ENCODE measurements at places on chromosomes 12 and 14.

DNA sequence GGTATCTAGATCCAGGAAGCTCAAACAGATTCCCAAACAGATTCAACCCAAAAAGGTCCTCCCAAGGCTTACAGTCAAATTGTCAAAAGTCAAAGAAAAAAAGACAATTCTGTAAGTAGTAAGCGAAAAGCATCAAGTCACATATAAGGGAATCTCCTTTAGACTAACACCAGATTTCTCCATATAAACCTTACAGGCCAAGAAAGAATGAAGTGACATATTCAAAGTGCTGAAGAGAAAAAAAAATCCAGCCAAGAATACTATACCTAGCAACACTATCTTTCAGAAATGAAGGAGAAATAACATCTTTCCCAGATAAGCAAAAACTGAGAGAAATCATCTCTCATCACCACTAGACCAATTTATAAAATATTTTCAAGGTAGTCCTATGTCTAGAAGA lies 79.6 kb upstream of the LGR5 start:
- DNase-seq = no peak

DNA sequence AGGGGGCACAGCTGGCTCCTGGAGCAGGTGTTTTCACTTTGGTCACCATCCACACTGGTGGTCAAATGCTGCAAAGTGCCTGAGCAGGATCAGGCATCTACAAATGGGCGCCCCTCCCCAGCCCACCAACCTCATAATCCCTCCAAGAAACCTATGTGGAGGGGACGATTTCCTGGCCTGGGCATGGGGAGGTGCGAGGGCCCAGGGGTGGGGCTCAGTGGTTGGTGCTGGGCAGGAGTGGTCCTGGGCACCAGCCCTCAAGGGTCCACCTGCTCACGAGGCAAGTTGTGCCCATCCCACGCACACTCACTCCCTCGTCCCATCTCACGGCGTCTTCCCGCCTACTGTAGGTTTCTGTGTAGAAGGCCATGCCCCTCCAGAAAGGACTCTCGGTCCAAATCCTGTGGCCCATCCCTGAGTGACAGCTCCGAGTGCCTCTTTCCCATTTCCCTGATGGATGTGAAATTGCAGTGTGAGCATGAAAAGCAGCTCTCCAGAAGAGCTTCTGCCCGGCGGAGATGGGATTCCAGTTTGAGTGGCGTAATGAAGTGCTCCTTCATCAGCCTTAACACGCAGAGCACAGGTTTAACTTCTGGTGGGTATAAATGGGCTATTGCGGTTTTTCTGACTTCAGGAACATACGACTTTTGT lies 36.9 kb downstream of the SLC15A4 start:
- no peak for DNase-seq

DNA sequence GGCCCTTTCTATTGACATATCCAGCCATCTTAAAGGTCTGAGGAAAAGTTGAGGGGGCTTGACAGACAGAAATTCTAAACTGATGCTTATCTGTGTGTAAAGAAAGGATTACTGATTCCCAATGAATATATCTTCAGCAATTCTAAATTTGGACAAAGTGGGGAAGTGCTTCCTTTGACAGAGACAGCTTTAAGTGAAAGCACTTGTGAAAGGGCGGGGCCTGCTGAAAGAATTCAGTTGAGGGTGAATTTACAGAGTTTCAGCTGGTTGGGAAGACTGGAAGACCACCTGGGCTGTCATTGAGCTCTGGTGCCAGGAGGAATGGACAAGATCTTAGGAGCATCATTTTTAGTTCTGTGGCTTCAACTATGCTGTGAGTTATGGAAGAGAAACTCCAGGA lies 412.5 kb upstream of the OR4E1 start:
- no peak for DNase-seq

GRCh38 chr12:6966351-6966750 lies 4.1 kb downstream of the PHB2 start:
- no peak for DNase-seq

GRCh38 chr14:68263563-68264259 lies 444.1 kb downstream of the RAD51B start:
- DNase-seq = no peak

DNA sequence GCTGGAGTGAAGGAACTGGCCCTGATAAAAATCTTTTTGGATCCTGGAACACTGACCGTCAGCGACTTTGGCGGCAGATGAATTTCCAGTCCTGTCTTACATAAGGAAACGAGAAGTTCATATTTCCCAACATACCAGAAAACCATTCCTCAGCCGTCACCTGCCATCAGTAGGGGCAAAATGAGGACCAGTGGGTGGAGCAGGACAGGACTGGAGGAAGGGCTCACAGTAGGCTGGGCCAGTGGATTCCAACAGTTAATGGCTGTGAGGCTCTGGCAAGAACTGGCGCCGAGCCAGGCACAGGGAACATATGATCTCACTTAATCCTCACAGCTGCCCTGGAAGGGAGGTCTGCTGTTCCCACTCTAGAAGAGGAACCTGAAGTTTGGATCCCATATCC lies 67.2 kb upstream of the FAM181A start:
- no peak for DNase-seq

DNA sequence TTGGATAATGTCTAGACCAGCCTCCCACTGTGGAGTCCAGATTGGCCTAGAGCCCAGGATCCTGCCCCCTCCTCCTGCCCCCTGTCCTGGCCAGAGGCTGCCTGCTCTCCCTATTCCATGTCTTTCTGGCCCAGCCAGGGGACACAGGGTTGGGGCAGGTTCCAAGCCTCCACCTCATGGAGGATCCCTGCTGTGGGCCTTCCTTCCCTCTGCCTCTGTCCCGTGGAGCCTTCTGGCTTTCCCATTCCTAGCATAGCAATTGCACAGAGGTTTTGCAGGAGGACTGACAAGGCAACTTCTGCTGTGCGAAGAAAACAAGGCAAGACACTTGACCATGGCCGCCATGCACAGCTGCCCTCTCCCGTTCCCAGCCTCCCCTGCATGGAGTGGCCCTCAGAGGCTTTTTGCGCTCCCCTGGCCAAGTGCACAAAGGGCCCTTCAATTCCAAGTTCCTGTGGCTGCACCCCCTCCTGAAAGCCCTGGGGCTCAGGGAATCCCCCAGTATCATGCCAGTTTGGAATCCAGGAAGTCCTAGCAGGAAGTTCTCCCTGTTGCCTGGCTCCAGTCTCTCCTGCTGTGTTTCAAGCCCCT lies 42.1 kb downstream of the KRT80 start:
- DNase-seq = no peak

DNA sequence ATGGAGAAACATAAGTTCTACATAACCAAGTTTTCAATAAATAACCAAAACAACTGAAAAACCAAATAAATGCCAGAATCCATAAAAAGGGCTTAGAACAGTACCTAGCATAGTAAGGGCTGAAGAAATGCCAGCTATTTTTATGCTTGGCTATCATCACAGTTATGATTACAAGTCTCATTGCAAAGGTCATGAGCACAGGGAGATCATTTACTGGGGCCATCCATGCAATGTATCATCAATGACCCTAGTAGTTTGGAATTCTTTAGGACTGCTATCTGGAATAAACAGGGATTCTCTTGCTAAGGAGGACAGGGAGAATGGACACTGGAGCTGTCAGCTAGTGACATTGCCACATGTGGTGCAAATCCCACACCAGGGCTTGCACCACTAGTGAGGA lies 92.5 kb upstream of the NAP1L1 start:
- DNase-seq = peak; percentile 18

- peak; percentile 72 for DNase-seq
These were observed 10.5 kb upstream of the ZDHHC22 start for GRCh38 chr14:77151918-77152588.

DNA sequence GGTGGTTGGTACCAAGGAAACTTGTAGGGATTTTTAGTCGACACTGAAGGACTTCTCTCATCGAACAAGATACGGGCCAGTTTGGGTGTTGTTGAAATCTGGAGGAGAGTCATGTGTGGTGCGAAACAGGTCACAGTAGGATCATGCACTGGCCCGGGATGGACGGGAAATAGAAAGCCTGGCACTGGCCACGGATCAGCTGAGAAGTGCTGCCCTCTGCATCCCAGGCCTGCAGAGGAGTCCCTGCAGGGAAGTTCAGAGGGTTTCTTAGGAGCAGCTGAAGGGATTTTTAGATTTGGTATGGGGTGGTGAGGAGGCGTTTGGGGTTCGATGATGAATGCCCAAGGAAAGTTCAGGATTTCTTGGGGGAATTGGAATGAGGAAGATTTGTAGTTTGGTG lies 63.1 kb downstream of the TSPAN9 start:
- DNase-seq = no peak

GRCh38 chr12:13000925-13001774 lies 1.1 kb upstream of the HEBP1 start:
- DNase-seq = peak; percentile 34

DNA sequence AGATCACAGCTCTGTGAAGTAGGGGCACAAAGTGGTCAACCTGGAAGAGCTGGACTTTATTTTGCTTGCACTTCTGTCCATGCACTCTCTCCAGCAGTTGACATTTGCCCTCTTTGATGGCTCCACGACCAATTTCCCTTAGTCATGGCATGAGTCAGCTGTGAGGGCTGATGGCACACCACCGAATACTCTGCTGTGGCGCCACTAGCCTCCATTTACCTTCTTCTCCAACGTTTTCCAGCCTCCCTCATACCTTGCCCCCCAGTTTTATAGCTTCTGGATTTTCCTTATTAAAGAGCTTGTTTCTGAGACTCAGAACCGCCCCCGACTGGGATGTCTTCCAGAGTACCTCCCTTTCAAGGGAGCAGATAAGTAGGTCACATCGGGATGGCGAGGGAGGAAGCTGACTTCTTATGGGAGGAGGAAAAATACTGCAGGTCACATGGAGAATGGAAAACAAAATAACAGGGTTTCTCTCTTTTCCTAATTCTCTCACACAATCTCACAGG lies 17.6 kb downstream of the NINJ2 start:
- DNase-seq = no peak

- DNase-seq = no peak
These were observed 1.2 kb downstream of the ZNF641 start for GRCh38 chr12:48349471-48349870.

DNA sequence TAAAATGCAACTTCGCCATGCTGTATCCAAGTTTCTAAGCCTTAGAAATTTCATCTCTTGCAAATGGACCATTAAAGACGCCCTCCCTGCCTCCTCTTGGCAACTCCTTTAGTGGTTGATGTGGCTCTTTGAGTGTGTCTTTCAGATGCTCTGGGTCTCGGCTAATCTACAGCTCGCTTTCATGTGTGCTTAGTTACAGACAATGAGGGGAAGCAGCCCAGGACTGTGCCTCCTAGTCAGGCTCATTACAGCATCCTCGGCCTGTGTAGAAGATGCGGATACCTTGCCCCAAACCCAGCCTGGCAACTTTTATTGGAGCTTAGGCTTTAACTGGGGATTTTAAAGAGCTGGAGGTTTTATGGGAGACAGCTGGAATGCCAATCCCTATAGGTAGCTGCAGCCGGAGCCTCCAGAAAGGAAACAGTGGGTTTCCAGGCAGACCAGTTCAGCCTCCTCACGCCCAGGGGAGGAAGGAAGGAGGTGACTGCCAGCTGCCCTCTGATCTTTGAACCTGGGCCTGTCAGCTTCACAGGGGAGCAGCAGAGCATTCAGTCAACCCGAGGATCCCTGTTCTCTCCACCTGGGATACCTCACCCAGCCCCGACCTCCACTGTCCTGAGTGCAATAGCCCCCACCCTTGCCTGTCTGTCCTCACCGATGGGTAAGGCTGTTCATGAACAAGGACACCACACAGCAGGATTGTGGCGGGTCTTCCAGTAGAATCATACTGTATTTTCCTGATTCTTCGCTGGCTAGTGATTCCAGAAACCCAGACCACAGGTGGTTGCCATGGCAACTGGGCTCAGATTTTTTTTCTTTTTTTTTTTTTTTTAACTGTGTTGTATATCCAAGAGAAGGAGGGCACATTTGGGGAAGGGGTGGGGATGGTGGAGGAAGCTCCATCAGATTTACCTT lies 638.5 kb downstream of the MED13L start:
- DNase-seq = no peak
